Trophoblast cell (in vitro differentiated cells and primary cell): ENCODE measurements at places on chromosomes 12 and 14.

DNA sequence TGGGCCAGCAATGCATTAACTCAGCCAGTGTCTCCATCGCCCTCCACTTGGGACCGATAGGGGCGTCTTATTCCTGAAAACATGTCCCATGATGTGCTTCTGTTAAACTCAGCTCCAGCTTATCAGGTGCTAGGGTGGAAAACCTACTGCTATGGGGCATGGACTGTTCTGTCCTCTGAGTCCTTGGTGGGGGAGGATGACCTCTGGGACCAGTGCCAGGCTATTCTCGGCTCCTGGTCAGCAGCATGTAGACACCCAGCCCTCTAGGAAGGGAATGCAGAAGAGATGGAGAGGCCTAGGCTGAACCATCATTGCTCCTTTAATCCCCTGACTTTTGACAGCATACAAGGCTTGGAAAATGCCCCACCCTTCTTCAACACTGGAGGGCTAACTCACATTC lies 486.2 kb downstream of the MED13L start:
- H3K4me1 ChIP-seq: no peaks in the 10 kb centered on the region
- no peaks in the 10 kb centered on the region for H3K27me3 ChIP-seq
- H3K27ac ChIP-seq: no peak overlapping the region
- no peak overlapping the region for H3K4me3 ChIP-seq
- no peak for DNase-seq
- H3K36me3 ChIP-seq: no peaks in the 10 kb centered on the region

- H3K27me3 ChIP-seq: no peaks in the 10 kb centered on the region
- no peaks in the 10 kb centered on the region for H3K4me1 ChIP-seq
- no peak for DNase-seq
- no peak overlapping the region for H3K4me3 ChIP-seq
These were observed 69.3 kb downstream of the PRKD1 start for GRCh38 chr14:29858299-29858698.

DNA sequence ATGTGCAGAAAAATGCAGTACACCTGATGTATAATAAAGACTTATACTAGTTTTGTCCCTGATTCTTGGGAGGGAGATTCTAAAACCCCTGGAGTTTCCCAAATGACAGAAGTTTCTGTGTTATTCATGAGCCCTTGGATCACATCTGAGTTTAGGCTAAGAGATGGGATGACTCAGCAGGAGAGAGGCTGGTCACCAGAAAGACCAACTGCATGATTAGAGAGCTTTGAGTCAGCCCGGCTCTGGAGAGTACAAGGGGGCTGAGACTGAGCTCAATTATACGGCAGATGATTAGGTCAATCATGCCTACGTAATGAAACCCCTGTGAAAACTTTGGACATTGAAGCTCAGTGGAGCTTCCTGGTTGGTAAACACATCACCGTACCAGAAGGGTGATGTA lies 174.2 kb downstream of the SSPN start:
- no peaks in the 10 kb centered on the region for H3K36me3 ChIP-seq
- peaks cover 2% of the 10 kb centered on the region for H3K4me1 ChIP-seq
- peak; percentile 25 for DNase-seq
- no peak overlapping the region for H3K4me3 ChIP-seq
- no peaks in the 10 kb centered on the region for H3K27me3 ChIP-seq
- no peak overlapping the region for H3K27ac ChIP-seq

GRCh38 chr14:34233619-34234018 lies 228.4 kb downstream of the SPTSSA start:
- no peaks in the 10 kb centered on the region for H3K36me3 ChIP-seq
- no peaks in the 10 kb centered on the region for H3K4me1 ChIP-seq
- H3K27ac ChIP-seq: no peak overlapping the region
- no peak for DNase-seq

- no peak overlapping the region for H3K27ac ChIP-seq
- H3K27me3 ChIP-seq: no peaks in the 10 kb centered on the region
- no peaks in the 10 kb centered on the region for H3K36me3 ChIP-seq
These were observed 909.6 kb downstream of the VRK1 start for GRCh38 chr14:97706819-97707218.
